ENCODE measurements at places on chromosomes 4 and X.

DNA sequence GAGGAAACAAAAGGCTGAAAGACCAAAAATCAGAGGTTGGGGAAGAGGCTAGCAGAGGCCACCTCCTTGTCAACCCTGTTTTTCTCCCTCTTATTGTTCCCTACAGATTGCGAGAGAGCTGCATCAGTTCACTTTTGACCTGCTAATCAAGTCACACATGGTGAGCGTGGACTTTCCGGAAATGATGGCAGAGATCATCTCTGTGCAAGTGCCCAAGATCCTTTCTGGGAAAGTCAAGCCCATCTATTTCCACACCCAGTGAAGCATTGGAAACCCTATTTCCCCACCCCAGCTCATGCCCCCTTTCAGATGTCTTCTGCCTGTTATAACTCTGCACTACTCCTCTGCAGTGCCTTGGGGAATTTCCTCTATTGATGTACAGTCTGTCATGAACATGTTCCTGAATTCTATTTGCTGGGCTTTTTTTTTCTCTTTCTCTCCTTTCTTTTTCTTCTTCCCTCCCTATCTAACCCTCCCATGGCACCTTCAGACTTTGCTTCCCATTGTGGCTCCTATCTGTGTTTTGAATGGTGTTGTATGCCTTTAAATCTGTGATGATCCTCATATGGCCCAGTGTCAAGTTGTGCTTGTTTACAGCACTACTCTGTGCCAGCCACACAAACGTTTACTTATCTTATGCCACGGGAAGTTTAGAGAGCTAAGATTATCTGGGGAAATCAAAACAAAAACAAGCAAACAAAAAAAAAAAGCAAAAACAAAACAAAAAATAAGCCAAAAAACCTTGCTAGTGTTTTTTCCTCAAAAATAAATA lies 179.9 kb downstream of the AR start:
- DNase-seq: no peak

GRCh38 chrX:123740006-123740405 lies 7.2 kb upstream of the THOC2 start:
- DNase-seq: no peak

DNA sequence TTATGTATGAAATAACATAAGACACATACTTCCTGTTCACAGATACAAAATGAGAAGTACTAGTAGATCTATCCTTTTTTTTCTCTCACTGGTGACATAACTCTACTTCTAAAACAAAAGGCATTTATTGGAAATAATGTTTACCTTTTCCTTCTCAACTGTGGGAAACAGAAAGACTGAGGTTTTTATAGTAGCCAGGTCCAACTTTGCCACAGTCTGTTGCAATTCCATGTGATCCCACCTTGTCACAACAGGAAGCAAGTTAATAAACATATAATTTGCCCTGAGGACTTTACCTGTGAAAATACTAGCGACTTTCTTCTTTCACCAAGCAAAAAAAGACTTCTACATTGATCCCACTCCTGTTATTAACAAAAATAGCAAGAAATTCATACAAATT lies 475.8 kb downstream of the PDGFC start:
- no peak for DNase-seq

GRCh38 chrX:42691196-42691595 lies 86.8 kb downstream of the PPP1R2C start:
- no peak for DNase-seq

DNA sequence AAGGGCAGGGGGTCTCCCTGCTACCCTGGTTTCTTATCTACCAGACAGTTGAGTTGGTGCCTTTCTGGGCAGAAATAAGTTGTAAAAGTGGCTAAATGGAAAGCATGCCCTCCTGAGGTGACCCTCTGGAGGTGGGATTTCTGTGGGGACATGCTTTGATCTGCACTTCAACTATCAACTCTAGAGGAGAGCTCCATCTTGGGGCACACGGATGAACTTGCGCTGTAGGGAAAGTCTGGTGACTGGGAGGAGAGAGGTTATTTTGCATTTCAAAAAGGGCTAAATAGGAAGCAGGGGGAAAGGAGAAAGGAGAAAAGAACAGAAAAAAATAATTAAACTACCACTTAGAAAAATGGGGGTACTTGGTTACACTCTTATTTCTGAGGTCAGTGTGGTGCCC lies 12.7 kb upstream of the RHOXF2B start:
- DNase-seq: no peak

- no peak for DNase-seq
These were observed 339.8 kb downstream of the PAPSS1 start for GRCh38 chr4:107380190-107380589.

GRCh38 chrX:10685923-10686595 lies 65.7 kb upstream of the MID1 start:
- DNase-seq: no peak

GRCh38 chr4:1793496-1793840 lies 375 bp downstream of the FGFR3 start:
- DNase-seq: no peak

- no peak for DNase-seq
These were observed 530.1 kb downstream of the INPP4B start for GRCh38 chr4:142316025-142316424.

GRCh38 chr4:38326499-38326898 lies 337.5 kb upstream of the KLF3 start:
- no peak for DNase-seq

DNA sequence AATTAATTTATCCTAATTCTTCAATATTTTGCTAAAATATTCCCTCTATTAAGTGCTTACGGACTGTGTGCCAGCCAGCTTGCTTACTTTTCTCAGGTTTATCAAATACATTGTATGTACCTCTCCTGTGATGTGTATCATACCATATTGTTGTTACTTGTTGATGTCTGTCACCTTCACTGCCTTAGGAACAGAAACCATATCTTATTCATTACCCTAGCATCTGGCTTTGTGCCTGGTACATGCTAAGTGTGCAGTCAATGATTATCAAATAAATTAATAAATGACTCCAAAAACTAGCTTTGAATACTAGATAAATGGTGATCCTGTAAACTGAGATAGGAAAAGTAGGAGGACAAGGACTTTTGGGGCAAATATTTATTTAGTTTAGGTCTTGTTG lies 6.9 kb downstream of the CLCN3 start:
- no peak for DNase-seq

DNA sequence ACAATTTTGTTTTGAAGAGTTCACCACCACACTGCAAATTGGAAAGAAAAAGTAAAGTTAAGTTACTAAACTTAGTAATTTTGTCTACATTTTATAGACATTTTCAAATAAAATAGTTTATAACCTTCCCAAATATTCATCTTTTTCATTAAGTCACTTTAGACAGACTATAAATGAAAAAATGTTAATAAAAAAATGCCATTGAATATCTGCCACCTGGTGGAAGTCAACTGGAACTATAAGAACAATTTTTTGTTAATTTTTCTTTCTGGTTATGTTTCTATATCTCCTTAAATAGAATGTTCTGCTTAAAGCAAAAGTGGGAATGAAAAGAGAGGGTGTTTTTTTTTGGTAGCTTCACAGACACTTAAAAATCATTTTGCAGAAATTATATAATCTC lies 534.4 kb upstream of the PCDH10 start:
- no peak for DNase-seq

DNA sequence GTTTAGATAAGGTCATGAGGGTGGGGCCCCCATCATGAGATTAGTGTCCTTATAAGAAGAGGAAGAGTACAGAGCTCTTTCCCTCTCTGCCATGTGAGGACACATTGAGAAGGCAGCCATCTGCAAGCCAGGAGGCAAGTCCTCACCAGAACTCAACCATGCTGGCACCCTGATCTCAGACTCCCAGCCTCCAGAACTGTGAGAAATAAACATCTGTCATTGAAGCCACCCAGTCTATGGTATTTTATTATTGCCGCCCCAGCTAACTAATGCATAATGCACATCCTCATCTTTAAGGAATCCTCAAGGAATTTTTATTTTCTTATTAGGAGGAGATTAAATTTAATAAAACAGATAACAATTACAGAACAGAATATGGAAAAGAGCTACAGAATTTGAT lies 16.7 kb upstream of the EXOSC9 start:
- DNase-seq: no peak

DNA sequence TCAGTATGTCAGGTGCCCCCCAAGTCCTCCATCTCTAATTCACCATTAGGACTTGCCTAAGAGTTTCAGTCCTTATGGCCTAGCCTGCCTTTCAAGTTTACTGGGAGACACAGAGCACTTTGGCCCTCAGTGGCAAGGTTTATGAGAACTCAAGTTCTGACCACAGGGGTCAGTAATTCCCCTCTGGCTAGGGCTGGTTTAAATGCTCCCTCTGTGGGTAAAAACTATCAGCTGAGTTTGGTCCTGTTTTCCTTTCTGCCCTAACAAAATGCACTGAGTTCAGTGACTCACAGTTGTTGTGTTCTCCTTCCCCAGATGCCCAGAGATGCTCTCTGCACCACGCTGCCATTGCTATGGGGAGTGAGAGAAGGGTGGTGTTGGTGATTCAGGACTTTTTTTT lies 163.2 kb downstream of the RELL1 start:
- DNase-seq: no peak

DNA sequence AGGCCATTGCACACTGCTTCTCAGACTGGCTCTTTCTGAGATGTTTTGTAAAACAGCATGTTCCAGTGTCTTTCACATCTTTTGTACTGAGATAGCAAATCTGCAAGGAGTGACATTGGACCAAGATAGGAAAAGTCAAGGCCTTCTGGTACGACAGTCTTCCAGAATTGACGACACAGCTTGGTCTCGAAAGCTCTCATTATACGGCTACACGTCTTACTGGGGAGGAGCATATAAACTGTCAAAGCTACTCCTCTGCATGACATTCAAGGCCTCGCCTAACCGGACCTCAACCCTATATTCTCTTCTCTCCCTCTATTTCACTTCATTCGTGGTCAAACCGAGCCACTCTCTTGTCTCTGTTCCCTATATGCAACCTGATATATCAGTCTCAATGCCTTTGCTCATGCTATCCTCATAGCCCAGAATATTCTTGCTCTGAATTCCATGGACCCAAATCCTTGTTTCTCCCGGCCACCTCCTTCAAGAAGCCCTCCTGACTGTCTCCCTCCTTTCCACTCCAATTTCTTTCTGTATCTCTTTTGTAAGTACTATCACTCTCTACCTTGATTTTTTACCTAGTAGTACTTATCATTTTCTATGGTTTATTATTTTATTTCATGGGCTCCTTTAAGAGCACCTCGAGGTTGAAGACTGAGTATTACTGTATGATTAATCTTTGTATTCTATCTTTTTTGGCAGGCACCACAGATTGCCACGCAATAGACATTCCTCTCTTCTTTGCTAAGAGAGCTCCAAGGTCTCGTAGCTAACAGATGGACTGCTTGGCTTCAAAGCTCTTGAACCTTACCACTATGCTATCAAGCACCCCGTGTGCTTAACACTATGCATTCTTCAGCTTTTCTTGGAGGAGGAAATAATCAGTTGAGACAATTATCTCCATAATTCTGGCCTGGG lies 35.1 kb downstream of the RBM47 start:
- no peak for DNase-seq

DNA sequence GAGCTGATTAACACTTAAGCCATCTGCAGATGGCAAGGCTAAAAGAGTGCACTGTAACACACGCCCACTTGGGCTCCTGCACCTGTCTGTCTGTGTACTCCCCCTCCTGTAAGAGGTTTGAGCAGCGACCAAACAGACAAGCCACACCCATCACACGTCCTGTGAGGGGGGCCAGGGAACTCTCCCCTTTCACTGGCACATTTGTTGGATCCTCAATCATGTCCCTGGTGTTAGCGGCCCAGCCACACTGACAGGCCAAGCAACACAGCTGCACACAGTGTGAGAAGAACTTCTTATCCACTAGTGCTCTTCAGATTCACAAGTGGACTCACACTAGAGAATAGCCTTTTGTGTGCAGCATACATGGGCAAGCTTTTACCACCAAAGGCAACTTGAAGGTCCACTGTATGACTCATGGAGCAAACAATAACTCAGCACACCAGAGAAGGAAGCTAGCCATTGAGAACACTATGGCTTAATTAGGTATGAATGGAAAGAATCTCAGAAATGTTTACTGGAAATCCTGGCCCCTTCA lies 29.1 kb upstream of the UTP14A start:
- DNase-seq: no peak

DNA sequence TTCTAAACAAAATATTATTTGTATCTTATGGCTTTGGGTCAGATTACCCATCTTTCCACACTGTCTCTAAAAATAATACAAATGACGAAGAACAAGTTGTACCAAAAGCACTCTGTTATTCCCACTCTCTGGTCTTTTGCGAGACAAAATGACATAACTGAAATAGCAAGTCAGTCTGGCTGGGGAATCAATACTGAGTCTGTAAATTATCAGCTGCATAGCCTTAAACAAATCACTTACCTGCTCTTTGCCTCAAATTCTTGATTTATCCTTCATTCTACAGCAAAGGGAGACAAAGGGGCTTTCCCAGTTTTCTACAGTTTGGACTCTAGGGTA lies 40.9 kb downstream of the SOWAHB start:
- no peak for DNase-seq

DNA sequence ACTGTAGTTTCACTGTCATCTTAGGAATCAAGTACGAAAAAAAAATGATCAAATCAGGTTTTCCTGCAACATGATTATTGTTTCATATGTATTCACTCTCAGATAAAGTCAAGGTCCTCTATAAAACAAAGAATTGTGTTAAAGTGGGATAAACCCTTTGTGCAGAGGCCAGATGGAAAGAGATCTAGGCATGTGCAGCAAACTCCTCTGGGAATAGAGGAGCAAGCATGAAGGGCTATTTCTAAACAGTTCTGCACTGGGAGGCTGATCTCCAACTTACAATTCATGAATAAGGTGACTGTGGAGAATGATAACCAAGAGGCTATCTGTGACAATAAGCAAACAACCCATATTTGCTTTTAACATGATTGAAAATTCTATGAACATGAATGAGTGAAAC lies 2.4 kb upstream of the WDFY3 start:
- DNase-seq: no peak
